Esophagus muscularis mucosa (tissue), 4 donors: ENCODE measurements at places on chromosomes 5 and 9. TPM values are rescaled to one million over a fixed set of nuclear protein-coding genes. Genes with fewer than 3 reads are reported as not detected.
A peak's percentile ranks its signal among the peaks of the same experiment; 100 is the strongest.

DNA sequence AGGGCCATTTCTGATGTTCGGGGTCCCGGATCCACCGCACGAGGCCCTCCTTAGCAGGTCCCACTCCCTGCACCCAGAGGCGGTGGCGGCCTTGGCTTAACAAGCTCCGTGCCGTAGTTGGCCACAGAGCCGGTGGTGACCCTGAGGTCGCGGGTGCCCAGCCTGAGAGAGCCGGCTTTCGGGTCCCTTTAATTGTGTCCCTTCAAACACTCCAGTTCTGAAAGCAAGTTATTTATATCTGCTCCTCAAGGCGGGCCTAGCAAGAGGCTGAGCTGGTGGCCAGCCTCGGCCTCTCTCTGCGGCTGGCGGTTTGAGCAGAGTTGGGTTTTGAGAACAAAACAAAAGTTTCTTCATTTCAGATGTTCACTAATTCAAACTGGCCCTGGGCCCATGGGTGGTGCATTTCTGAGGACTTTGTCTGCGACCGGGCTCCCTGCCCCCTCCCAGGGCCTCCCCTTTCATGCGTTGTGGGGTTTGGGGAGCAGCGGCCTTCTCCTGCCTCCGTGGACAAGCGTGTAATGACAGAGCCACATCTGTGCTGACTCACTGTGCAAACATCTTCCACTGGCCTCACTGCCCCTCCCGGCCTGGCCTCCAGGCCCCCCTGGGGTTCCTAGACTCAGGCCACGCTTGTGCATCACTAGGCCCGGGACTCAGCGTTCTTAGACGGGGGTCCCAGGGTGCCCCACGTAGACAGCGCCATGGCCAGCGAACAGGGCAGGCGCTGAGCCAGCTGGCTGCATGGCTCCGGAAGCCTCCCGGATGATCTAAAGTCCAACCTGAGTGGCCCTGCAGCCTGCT is 49.4 kb upstream of the COL5A1 start:
- no peaks in the 10 kb centered on the region for H3K27me3 ChIP-seq
- no peak overlapping the region for H3K4me3 ChIP-seq
- peak; percentile 72 for DNase-seq
- H3K27ac ChIP-seq: peak overlapping the region; percentile 41
- no peaks in the 10 kb centered on the region for H3K36me3 ChIP-seq
- H3K4me1 ChIP-seq: peaks cover 6% of the 10 kb centered on the region

Gene IFNA2
- total RNA-seq: not detected

DNA sequence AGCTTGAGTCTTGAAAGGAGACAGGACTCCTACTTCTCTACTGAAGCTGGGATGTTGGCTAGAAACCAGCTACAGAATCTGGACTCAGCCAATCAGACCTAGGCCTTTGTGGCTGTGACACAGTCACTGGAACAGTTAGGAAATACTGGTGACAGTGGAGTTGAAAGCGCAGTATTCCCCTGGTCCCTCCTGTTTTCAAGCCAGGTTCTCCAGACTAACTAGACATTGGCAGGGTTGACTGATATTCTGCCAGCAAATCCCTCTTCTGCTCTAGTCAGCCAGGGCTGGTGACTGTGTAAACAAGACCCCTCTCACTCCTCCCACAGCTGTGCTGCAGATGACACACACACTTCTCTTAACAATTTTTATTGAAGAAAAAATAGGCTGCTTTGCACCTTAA is 8.7 kb downstream of the SHROOM1 start:
- H3K36me3 ChIP-seq: peaks cover 16% of the 10 kb centered on the region
- peaks cover 40% of the 10 kb centered on the region for H3K4me1 ChIP-seq
- no peak overlapping the region for H3K4me3 ChIP-seq
- H3K27me3 ChIP-seq: no peaks in the 10 kb centered on the region

DNA sequence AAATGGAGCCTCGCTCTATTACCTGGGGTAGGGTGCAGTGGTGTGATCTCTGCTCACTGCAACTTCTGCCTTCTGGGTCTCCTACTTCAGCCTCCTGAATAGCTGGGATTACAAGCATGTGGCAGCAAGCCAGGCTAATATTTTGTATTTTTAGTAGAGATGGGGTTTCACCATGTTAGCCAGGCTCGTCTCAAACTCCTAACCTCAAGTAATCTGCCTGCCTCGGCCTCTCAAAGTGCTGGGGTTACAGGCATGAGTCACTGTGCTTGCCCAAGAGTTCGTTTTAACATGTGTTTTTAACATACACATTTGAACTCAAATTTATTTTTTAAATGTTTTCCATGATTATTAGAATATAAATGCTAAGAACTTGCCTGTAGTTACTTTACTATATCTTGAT is 34.2 kb downstream of the MARCHF6 start:
- no peak for DNase-seq
- no peaks in the 10 kb centered on the region for H3K27me3 ChIP-seq
- H3K36me3 ChIP-seq: peaks cover 10% of the 10 kb centered on the region
- peaks cover 6% of the 10 kb centered on the region for H3K4me1 ChIP-seq
- H3K27ac ChIP-seq: no peak overlapping the region
- no peak overlapping the region for H3K4me3 ChIP-seq

Gene F12
- total RNA-seq: not detected

DNA sequence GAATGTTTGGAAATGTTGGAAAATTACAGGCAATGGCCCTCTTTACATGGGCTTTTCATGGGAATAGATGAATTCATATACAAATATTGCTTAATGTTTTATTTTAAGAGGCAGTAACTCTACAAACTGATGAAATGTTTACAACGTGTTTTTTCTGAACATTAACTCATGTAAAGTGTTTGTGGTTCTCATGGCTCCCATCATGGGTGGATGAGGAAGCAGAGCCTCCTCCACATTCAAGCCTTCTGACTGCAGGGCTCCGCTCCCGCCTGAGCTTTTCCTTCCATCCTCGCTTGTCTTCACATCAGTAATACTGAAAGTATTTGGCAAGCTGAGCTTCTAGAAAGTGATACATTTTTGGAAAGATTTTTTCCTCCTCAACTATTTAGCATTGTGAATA is 204.2 kb downstream of the ARHGAP26 start:
- no peak for DNase-seq
- H3K27me3 ChIP-seq: no peaks in the 10 kb centered on the region
- H3K4me3 ChIP-seq: no peak overlapping the region

DNA sequence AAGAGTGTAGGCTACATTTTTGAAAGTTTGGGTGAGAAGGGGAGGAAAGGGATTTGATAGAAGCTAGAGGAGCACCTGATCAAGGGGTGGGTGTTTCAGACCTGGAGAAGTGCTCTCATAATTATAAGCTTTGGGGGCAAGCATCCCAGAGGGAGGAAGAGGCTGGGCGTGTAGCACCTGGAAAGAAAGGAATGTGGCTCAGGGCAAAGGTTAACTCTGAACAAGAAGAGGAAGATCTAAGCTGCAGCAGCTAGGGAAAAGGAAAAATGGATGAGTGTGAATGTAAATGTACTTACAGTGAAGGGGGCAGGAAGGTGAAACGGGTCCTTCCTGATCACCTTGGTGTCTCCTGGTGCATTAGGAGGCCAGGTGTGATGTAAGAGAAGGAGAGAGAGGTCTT is 49.8 kb upstream of the ANKRD55 start:
- H3K4me1 ChIP-seq: peaks cover 24% of the 10 kb centered on the region
- H3K27ac ChIP-seq: no peak overlapping the region
- H3K36me3 ChIP-seq: no peaks in the 10 kb centered on the region

- no peaks in the 10 kb centered on the region for H3K4me1 ChIP-seq
- no peaks in the 10 kb centered on the region for H3K36me3 ChIP-seq
- H3K27ac ChIP-seq: no peak overlapping the region
- no peak overlapping the region for H3K4me3 ChIP-seq
Observed at GRCh38 chr5:56900395-56900794, 9.0 kb upstream of the SETD9 start.

Gene FTMT
- not detected for total RNA-seq

GRCh38 chr5:122458278-122458872 is 146.3 kb downstream of the SNCAIP start:
- H3K27me3 ChIP-seq: no peaks in the 10 kb centered on the region
- H3K36me3 ChIP-seq: no peaks in the 10 kb centered on the region
- H3K4me1 ChIP-seq: no peaks in the 10 kb centered on the region
- H3K27ac ChIP-seq: no peak overlapping the region
- H3K4me3 ChIP-seq: no peak overlapping the region

- no peak for DNase-seq
- H3K36me3 ChIP-seq: peaks cover 27% of the 10 kb centered on the region
- peak overlapping the region; percentile 85 for H3K27ac ChIP-seq
Observed at GRCh38 chr5:34914671-34915138, 599 bp downstream of the RAD1 start.

Gene SLC25A2
- 0.23 TPM for total RNA-seq

Gene WWC1
- 3.0 TPM for total RNA-seq

Gene UNC13B
- 29.9 TPM for total RNA-seq

DNA sequence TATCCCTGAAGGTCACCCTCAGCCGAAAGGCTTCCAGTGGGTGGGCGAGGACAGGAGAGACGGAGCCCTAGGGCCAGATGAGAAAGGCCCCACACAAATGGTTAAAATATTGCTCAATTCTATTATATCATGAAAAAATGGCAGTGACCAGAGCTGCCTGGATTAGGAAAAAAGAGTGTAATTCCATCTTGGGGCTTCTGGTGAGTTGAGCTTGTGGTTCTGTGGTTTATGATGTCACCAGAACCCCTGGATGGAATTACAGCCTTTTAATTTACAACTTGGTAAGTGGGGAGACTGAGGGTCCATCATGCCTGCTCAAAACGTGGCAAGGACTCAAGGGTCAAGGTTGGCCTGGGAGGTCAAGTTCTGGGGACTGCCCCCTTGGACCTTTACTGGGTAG is 55.5 kb upstream of the STC2 start:
- H3K27ac ChIP-seq: no peak overlapping the region
- H3K27me3 ChIP-seq: no peaks in the 10 kb centered on the region

DNA sequence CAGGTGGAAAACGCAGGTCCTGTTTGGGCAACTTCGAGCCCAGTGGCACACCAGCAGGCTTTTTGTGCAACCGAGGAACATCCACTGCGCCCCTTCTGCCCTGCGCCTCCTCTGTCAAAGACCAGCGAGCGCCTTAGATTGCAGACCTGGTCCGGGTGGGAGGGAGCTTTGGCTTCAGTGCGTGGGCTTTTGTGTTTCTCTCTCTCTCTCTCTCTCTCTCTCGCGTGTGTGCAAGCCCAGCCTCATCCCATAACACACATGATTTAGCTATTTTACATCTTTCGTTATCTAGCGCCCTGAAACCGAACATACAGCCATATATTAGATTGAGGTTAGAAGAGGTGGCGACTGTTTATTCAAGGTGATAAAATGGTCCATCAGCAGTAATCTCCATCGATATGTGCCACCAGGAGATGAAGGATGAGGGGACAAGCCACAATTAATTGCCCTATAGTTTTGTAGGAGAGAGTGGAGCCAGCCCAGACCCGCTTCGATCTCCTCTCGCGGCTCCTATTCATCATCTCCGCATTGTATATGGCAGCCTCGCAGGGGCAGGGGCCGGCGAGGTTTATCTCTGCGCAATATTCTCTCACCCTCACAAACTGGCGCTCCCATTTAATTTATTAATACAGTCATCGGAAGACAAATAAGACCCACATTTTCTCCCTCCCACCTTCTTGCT is 5.3 kb downstream of the PRDM6 start:
- no peaks in the 10 kb centered on the region for H3K36me3 ChIP-seq
- no peak overlapping the region for H3K4me3 ChIP-seq
- peaks cover 52% of the 10 kb centered on the region for H3K4me1 ChIP-seq
- H3K27ac ChIP-seq: no peak overlapping the region

GRCh38 chr5:35182910-35183535 is 47.3 kb downstream of the PRLR start:
- no peaks in the 10 kb centered on the region for H3K36me3 ChIP-seq
- DNase-seq: no peak
- H3K4me1 ChIP-seq: no peaks in the 10 kb centered on the region

Gene SLC1A1
- 2.1 TPM for total RNA-seq

Gene PCDHB9
- 2.4 TPM for total RNA-seq

GRCh38 chr9:38339496-38339895 is 53.0 kb upstream of the ALDH1B1 start:
- H3K27ac ChIP-seq: no peak overlapping the region
- H3K27me3 ChIP-seq: no peaks in the 10 kb centered on the region
- H3K36me3 ChIP-seq: no peaks in the 10 kb centered on the region
- H3K4me3 ChIP-seq: no peak overlapping the region
- H3K4me1 ChIP-seq: peaks cover 6% of the 10 kb centered on the region

Gene PRRX2
- total RNA-seq: 2.2 TPM

Gene FAM78A
- 1.7 TPM for total RNA-seq

DNA sequence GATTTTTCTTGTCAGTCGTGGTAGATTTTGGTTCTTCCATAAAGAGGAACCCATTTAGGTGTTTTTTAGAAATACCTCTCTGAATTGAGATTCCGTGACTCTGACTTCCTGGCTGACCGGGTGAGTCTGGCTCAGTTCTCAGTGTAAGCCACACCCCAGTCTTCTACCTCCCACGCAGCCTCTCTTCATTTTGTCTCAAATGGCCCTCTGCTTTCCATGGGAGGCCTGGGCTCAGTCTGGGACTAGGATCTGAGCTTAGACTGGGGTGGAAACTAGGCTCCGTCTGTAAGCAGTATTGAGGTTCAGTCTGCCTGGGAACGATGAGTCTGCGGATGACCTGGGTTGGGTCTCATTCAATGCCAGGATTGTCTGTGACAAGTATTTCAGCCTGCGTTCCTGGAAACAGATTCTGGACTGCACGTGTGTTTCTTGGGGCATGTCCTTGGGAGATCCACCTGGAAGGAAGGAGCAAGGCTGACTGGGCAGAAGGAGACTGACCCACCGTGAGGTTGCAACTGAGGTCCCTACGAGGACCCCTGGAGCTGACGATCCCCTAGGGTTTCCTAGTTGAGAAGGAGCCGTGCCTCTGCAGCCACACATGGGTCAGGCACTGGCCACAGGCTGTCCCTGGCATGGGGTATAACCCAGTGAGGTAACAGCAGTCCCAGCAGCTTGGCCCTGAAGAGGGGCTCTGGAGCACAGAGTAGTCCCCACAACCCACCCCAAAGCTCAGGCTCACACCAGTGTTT is 12.4 kb upstream of the CRB2 start:
- peaks cover 24% of the 10 kb centered on the region for H3K4me1 ChIP-seq
- DNase-seq: no peak
- no peaks in the 10 kb centered on the region for H3K27me3 ChIP-seq
- H3K4me3 ChIP-seq: no peak overlapping the region
- H3K27ac ChIP-seq: no peak overlapping the region

- no peak overlapping the region for H3K4me3 ChIP-seq
- no peaks in the 10 kb centered on the region for H3K27me3 ChIP-seq
- peaks cover 21% of the 10 kb centered on the region for H3K4me1 ChIP-seq
- H3K36me3 ChIP-seq: no peaks in the 10 kb centered on the region
Observed at GRCh38 chr9:112747094-112747493, 3.5 kb upstream of the SNX30 start.

Gene SLC34A3
- not detected for total RNA-seq

DNA sequence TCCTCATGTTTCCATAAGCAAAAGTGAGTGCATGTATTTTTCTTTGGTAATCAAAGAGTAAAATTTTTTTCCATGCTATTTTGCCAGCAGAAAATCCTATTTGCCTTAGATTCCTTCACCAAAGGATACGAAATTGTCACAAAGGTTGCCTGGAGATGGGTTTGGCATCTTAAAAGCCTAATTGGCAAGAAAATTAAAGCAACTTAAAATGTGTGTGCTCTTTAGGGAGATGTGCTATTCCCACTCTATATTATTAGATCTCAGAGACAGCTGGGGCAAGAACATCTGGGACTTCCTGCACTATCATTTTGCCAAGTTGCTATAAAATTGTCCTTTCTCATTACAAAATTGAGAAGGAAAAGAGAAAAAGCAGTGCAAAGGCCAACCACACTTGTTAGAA is 146.1 kb downstream of the PLCXD3 start:
- no peaks in the 10 kb centered on the region for H3K4me1 ChIP-seq
- DNase-seq: no peak
- H3K27ac ChIP-seq: no peak overlapping the region
- H3K27me3 ChIP-seq: no peaks in the 10 kb centered on the region
- no peak overlapping the region for H3K4me3 ChIP-seq
